A549 treated with ZK216348 at 1 μM for 4 hours (cell line): ENCODE measurements at places on chromosomes 4 and X. TPM values are rescaled to one million over a fixed set of nuclear protein-coding genes. Genes with fewer than 3 reads are reported as not detected.

Gene GLA
- 171 to 203 TPM (median 176 TPM) in 5 replicates for total RNA-seq

Gene RPS6KA6
- total RNA-seq = 3.1 to 7.4 TPM (median 5.7 TPM) in 5 replicates

Gene PAGE2
- total RNA-seq = not detected in 5 replicates

Gene CRMP1
- total RNA-seq = 2.5 to 3.7 TPM (median 3.4 TPM) in 5 replicates

Gene SORBS2
- 0.27 to 0.97 TPM (median 0.69 TPM) in 4 of 5 replicates, not detected in the other for total RNA-seq

Gene BMX
- not detected in 5 replicates for total RNA-seq

Gene EPGN
- not detected in 5 replicates for total RNA-seq

Gene PPA2
- total RNA-seq = 55.0 to 93.3 TPM (median 75.6 TPM) in 5 replicates

Gene WWC2
- 12.0 to 19.8 TPM (median 17.5 TPM) in 5 replicates for total RNA-seq

Gene MMRN1
- total RNA-seq = not detected in 5 replicates

Gene PPP4R3C
- not detected in 5 replicates for total RNA-seq

Gene RADX
- 0.09 TPM in 1 of 5 replicates, not detected in the others for total RNA-seq

Gene PDZD4
- total RNA-seq = 2.9 to 4.8 TPM (median 3.6 TPM) in 5 replicates

Gene BLOC1S4
- total RNA-seq = 14.5 to 18.0 TPM (median 16.5 TPM) in 5 replicates

Gene UGT2B17
- not detected in 5 replicates for total RNA-seq

Gene OTC
- total RNA-seq = not detected in 5 replicates

Gene YY2
- 1.9 to 2.8 TPM (median 2.4 TPM) in 5 replicates for total RNA-seq

Gene NHSL2
- total RNA-seq = 0.25 to 0.42 TPM (median 0.27 TPM) in 5 replicates

Gene ALAS2
- total RNA-seq = not detected in 5 replicates

Gene SPANXA1
- total RNA-seq = 0.23 to 0.46 TPM in 2 of 5 replicates, not detected in the others

Gene USO1
- 18.4 to 27.8 TPM (median 25.1 TPM) in 5 replicates for total RNA-seq

Gene RNF212
- 1.5 to 2.5 TPM (median 1.7 TPM) in 5 replicates for total RNA-seq

Gene TMPRSS11E
- not detected in 5 replicates for total RNA-seq

Gene COL4A6
- total RNA-seq = 13.2 to 17.1 TPM (median 15.8 TPM) in 5 replicates
